ENCODE measurements at places on chromosomes 3 and 15. TPM values are rescaled to one million over a fixed set of nuclear protein-coding genes. Genes with fewer than 3 reads are reported as not detected.

Gene GCNT3
- polyA plus RNA-seq: 0.03 TPM

DNA sequence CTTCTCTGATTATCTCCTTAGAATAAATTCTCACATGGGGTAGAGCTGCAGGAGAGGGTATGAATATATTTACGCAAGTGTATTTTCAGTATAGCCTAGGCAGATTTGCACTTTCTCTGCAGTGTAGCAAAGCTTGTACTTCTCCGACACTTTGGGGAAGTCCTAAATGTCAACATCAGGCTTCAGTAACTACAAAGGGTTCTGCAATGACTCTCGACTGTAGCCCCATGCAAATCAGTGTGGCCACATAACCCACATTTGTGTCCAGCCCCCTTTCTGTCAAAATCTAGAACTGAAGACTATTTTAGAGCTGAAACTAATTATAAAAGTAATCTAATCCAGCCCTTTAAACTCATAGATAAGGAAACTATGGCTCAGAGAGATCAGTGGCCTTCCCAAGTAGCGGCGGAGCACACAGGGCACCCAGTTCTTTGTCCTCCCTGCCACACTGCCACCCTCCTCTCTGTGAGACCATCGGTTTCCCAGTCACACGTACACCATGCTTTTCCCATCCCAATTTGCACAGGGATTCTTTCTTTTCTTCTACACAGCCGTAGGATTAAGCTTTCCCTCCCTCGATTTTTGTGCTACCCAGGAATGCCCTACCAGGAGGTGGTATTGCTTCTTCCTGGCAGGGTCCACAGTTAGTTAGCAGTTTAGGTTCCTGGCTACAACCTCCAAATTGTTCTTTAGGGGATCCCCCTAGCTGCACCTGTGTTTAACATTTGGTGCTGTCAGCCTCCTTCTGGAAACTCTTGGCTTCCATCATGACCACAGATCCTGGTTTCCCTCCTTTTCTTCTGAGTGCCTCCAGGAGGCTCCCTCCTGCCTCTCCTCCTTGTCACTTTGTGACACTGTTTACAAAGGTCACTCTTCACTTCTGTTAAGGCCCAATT, 22.9 kb downstream of the MRAS start:
- no peak for DNase-seq

Gene PEX11A
- 4.9 TPM for polyA plus RNA-seq

Gene TMEM41A
- polyA plus RNA-seq: 19.4 TPM
